ENCODE measurements at places on chromosomes 1 and 21. TPM values are rescaled to one million over a fixed set of nuclear protein-coding genes. Genes with fewer than 3 reads are reported as not detected.

DNA sequence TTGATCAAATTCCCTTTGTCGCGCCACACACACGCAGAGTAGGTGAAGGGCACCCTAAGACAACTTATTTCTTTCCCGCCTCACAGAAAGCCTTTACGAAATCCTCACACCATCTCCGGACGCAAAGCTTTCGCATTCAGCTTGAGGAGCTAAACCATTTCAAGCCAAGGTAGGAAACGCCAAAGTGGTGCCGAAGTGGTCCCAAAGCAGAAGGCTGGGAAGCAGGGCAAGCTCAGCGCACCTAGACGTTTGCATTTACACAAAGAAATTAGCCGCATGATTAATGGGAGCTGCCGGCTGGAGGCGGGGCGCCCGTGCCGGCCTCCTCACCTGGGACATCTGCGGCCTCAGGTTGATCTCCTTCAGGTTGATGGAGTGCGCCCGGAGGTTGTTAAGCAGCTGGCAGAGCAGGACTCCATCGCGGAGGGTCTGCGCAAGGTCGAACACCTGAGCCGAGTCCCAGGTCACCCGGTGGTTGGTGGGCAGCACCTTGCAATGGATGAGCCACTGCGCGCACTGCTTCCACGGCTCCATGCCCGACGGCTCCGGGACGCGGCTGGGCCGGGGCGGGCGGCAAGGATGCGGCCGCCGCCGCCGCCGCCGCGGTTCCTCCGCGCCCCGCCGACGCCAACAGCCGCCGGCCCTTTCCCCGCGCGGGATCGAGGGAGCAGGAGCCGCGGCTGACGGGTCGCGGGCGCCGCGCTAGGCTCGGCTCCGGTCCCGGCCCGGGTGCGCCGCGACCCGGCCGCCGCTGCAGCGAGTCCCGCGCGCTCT is 457 bp downstream of the VAV3 start:
- DNase-seq: no peak

GRCh38 chr1:178051071-178051470 is 42.8 kb upstream of the RASAL2 start:
- DNase-seq: no peak

DNA sequence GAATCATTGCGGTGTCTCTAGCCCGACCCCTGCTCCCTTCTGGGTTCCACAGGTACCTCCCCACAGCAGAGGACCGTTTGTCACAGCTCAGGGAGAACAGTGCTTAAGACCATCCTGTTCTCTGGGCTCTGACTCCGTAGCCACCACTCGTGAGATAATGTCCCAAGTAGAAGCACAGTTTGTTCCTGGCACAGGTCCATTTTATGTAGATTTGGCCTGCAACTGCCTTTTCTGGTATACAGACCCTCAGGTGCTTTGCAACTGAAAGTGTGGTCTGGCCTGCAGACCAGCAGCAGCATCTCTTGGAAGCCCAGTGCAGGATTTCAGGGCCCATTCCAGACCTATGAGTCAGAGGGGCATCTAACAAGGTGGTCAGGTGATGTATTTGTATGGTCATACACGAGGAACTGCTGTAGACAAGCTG is 28.4 kb upstream of the TMEM125 start:
- DNase-seq: peak; percentile 56

DNA sequence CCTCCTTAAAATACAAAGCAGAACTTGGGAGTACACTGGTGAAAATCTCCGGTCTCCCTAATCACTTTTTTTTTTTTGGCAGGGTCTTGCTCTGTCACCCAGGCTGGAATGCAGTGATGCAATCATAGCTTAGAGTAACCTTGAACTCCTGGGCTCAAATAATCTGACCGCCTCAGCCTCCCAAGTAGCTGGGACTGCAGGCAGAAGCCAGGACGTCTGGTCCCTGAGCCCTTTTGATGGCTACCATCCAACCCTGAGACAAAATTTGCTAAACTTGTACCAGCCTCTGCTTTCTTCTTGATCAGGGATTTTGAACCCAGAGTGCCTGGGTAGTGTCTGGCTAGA is 4.1 kb downstream of the L1TD1 start:
- DNase-seq: no peak

DNA sequence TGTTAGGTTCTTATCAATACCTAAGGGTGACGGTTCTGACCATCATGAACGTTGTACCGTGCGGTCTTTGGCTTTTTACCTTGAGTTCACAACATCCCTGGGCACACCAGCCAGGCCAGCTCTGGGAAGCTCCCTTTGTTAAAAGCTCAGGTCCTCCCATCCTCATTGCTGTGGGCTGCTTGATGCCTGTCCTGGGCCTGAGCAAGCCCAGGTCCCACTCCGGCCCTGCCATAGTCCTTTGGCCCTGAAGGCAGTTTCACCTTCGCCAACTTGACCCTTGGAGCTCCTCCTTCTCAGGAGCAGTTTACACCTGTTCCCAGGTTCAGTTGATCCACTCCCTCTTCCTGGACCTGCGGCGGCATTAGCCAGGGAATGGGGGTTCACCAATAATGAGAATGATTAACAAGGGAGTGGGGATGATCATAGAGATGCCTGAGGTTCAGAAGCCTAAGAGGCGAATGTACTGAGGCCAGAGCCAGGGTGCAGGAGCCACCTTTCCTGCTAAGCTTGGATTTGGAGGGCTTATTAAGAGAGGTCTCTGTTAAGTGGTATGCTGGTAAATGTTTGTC is 40.2 kb downstream of the DHCR24 start:
- no peak for DNase-seq

- DNase-seq: no peak
These were observed 157.2 kb downstream of the KAZN start for GRCh38 chr1:14755518-14756252.

- no peak for DNase-seq
These were observed 11.9 kb downstream of the PRRX1 start for GRCh38 chr1:170675865-170676264.

- DNase-seq: no peak
These were observed 546.4 kb downstream of the OMA1 start for GRCh38 chr1:58000116-58000515.

DNA sequence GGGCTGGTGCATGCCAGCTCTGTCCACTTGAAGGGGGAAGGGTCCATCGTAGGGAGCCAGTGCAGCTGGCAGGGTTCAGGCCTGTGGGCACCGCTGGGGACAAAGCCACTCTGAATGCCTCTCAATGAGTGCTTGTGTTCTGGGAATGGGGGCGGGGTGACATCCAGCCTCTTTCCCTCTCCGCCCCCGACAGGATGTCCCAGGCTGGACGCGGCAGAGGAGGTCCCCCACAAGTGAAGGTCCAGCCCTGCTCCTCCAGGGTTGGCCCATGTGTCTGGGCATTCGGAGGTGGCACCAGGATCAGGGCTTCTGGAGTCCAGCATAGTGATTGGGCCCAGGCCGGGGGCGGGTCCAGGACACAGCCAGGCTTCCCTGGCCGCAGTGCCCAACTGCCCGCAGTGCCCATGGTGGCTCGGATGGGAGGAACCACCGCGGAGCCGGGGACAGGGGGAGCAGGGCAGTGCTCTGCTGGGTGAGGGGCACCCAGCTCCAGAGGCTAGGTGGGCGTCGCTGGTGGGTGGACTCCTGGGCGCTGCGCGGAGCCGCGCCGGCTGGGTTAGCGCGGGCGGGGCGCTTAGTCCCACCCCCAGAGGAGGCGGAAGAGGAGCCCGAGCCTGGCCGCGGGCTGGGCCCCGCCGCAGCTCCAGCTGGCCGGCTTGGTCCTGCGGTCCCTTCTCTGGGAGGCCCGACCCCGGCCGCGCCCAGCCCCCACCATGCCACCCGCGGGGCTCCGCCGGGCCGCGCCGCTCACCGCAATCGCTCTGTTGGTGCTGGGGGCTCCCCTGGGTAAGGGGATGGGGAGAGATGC is at the start of gene SHISA4:
TSS of gene SHISA4 (plus strand) at position 617 of the 808 bp plus-strand sequence. CDS start at position 714, 97 bp downstream.
- peak; percentile 88 for DNase-seq

- DNase-seq: peak; percentile 65
These were observed 7.9 kb downstream of the TIAM1 start for GRCh38 chr21:31335957-31336738.

- DNase-seq: no peak
These were observed 142.9 kb upstream of the DUSP10 start for GRCh38 chr1:221884821-221885220.

Gene RNU1-3
- not detected for total RNA-seq

Gene CACNA1S
- total RNA-seq: not detected

Gene SPATA45
- total RNA-seq: not detected

Gene TEKT2
- not detected for total RNA-seq

Gene KLHDC9
- 7.8 TPM for total RNA-seq

Gene GJA5
- 126 TPM for total RNA-seq

Data from right atrium auricular region (tissue), 2 donors.